Choroid plexus epithelial cell (primary cell): ENCODE measurements at places on chromosomes 2 and 18.

- no peak for DNase-seq
These were observed 15.4 kb downstream of the ZNF516 start for GRCh38 chr18:76479351-76480238.

- DNase-seq, result peak; percentile 4
These were observed 250.3 kb upstream of the ID2 start for GRCh38 chr2:8431446-8432125.

DNA sequence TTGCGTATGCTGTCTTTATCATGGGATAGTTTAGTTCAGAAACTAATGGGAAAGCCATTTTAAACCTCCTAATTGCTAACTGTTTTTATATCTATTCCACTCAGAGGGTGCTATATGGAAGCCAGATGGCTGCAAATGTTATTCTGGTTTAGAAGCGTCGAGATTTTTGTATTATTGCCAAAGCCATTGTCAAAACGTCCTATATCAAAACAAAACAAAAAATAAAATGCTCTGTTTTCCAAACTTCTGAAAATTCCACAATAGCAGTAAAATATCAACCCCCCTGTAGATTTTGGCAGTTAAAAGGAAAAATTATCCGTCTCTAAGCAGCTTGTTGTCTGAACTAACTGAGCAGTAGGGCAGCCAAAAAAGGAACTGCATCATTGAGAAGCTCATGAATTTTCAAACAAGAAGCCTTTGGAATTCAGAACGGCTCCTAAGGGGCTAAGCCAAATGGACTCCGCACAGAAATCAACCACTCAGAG, 195.4 kb upstream of the CWC22 start:
- peak; percentile 51 for DNase-seq

- DNase-seq, result peak; percentile 65
These were observed 58.9 kb upstream of the KCNG2 start for GRCh38 chr18:79738581-79739439.

GRCh38 chr2:29166242-29167039, 51.2 kb downstream of the CLIP4 start:
- DNase-seq, result peak; percentile 50

- no peak for DNase-seq
These were observed 18.2 kb downstream of the FHOD3 start for GRCh38 chr18:36315736-36316135.

DNA sequence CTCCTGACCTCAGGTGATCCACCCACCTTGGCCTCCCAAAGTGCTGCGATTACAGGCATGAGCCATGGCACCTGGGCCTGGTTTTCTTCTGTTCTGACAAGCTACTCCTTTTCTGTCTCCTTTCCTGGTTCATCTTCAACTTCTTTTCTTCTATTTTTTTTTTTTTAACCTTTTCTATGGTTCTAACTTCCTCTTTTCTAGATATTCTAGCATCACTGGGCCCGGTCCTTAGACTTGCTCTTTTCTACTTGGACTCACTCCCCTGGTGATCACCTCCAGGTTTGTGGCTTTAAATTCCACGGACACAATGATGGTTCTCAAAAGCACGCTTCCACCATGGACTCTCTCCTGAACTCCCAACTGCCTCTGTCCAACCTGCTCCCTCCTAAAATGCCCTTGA, 2.0 kb downstream of the EIF2AK2 start:
- no peak for DNase-seq

DNA sequence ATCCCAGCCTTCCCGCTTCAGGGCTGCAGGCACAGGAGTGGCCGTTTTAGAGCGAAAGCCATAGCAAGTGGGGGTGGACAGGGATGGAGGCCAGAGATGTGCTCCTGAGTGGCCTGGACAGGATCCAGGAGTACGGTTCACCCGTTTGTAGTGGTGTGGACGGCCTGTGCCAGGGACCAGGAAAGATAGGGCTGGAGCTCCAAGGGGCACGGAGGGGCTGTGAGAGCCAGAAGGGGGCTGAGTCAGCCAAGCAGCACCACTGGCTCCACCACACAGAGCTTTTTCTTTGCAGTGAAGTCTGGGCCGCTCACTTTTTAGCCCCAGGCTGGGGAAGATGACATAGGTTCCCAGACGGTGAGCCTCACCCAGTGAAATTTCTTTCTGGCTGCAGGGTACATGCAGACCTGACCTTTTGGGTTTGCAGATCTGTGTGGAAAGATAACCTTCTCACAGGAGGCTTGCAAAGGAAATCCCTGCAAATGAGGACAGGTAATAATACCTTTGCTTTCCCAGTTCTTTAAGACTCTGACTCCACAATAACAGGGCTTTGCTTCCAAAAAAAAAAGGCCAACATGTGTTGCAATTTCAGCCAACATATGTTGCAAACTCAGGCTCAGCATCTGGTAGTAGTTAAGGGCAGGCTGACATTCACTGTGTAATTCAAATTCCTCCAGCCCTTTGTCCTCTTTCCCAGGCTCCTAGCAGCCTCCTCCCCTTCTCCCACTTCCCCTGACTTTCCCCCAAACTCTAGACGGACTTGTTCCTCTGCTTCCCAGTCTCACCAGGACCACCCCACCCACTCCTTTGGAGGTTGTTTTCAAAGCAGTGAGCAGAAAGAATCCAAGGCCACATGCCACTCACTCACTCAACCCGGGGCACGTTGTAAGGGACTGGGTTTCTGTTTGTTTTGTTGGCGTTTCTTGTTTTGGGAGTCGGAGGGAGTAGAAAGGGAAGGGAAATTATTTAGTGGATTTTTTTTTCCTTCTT, 20.3 kb upstream of the LAPTM4A start:
- peak; percentile 96 for DNase-seq

- DNase-seq, result no peak
These were observed 52.6 kb upstream of the HS6ST1 start for GRCh38 chr2:128371248-128371630.

- peak; percentile 74 for DNase-seq
These were observed 686 bp downstream of the UBXN4 start for GRCh38 chr2:135742325-135742757.

- DNase-seq, result no peak
These were observed 7.6 kb upstream of the DSG2 start for GRCh38 chr18:31490387-31490786.

DNA sequence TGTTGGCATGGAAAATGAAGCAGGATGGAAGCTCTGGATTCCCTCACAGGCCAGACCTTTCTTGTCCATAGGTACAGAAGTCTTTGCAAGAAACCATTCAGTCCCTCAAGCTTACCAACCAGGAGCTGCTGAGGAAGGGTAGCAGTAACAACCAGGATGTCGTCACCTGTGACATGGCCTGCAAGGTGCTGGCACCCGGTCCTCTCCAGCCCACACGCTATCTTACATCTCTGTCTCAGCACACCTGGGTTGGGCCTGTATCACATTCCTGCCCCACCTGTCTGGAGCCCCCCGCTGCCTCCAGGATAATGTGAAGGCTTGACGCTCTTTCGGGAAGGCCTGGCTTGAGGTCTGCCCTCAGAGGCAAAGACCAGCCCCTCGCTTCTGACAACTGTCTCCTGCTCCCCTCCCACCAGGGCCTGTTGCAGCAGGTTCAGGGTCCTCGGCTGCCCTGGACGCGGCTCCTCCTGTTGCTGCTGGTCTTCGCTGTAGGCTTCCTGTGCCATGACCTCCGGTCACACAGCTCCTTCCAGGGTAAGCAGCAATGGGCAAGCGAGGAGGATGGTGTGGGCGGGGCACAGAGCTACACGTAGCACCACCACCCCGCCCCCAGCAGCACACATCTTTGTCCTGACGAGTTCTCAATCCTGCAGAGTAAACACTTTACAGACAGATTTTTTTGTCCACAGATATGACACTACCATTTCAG, 6.0 kb downstream of the TMEM214 start:
- DNase-seq, result no peak

DNA sequence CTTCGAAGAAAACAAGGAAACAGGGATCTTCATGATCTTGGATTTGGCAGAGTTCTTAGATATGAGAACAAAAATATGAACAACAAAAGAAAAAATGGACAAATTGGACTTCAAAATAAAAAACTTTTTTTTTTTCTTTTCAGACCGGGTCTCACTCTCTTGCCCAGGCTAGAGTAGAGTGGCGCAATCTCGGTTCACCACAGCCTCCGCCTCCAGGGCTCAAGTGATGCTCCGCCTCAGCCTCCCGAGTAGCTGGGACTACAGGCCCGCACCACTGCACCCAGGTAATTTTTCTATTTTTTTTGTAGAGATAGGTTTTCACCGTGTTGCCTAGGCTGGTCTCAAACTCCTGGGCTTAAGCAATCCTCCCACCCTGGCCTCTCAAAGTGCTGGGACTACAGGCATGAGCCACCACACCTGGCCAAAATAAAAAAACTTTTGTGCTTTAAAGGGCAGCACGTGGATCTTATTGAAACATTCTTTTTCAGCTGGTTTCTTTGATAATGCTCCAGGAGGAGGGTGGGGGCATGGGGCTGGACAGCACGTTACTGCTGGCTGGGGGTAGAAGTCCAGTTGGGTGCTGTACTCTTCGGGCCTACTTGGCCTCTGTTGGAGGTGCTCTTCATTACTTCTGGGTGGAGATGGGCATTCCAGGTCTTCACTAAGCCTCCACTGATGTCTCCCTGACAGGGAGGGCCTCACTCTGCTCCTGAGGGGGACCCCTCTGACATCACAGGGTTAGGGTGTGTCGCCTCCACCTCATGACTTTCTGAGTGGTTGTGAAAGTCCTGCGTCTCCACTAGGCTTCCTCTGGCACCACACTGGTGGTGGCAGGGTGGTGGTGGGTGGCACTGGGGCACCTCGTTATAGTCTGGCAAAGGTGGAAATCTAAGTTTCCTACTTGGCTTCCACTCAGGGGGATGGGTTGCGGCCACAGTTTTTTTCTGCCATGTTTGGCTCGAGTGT, 150.5 kb upstream of the XPO1 start:
- DNase-seq, result no peak

DNA sequence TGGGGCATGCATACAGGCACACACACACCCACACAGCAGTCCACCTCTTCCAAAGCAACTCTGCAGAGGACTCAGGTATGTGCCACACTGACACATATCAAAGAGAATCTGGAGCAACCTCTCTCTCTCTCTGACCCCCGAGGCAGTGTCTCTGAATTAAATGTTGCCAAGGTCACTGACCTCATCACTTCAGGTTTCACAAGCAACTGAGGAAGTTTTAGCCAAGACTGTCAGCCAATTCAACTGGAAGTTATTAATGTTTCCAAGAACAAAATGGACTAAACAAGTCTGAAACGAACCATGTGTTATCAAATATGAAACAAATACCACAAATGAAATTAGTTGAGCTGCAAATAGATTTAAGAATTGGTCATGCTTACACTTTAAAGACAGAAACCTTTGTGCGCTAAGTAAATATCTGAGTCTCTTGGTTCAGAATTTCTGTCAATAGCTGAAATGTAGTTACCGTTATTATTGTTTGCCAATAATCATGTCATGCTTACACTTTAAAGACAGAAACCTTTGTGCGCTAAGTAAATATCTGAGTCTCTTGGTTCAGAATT, 86.1 kb downstream of the SLC25A12 start:
- no peak for DNase-seq

DNA sequence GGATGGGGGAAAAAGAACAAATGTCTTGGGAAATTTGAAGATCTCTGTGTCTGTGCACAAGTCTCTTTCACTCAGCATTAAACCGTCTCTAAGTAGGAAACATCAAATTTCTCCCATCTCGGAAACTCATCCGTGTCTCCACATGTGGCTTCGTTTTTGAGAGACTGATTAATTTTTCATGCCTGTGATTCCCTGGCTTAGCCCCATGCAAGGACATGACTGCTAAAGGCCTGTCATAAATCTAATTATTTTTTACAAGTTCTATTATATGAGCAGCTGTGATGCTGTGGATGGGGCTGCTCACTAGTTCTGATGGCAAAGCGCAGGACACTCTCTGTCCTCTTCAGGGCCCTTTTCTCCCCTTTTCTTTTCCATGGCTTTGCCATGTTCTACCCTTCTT, 129.1 kb downstream of the RGPD3 start:
- DNase-seq, result no peak

- DNase-seq, result peak; percentile 12
These were observed 186.6 kb downstream of the PID1 start for GRCh38 chr2:229084447-229084846.

DNA sequence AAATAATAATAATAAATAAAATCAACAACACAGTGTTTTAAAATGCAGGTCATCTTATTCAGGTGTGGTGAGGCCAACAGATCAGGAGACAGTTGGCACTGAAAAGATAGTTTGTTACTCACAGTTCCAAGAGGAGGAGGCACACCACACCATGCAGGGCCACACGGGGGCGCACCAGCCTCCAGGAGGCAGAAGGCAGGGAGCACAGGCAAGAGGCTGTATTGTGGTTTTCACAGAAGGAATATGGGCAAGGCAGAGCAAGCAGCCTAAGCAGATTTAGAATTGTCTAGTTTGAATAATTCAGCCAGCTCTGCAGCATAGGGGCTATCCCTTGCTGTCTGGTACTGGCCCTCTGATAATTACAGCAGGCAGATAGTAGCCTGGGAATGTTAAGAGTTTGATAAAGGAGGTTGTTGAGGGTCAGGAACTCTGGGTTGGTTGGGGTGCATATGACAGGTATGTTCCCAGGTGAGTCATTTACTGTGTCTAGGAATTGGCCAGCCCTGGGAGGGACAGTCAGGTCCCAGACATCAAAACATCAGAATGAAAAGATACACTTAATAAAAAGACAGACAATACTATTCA, 31.3 kb downstream of the KIAA2012 start:
- DNase-seq, result peak; percentile 80

DNA sequence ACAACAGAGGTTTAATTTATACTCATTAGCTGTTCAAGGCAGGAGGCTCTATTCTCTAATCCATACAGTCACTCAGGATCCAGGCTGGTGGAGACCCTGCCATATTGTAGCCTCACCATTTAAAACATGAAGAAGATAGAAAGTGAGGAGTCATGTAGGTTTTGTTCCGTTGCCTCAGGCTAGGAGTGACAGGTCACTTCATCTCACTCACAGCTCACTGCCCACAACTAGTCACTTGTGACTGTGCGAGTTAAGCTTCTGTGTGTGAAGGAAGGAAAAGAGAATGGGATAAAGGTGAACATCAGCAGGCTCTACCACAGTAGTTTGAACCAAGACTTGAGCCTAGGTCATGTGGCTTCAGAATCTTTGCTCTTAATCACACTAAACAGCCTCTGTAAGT, 9.0 kb upstream of the IGFBP2 start:
- no peak for DNase-seq

DNA sequence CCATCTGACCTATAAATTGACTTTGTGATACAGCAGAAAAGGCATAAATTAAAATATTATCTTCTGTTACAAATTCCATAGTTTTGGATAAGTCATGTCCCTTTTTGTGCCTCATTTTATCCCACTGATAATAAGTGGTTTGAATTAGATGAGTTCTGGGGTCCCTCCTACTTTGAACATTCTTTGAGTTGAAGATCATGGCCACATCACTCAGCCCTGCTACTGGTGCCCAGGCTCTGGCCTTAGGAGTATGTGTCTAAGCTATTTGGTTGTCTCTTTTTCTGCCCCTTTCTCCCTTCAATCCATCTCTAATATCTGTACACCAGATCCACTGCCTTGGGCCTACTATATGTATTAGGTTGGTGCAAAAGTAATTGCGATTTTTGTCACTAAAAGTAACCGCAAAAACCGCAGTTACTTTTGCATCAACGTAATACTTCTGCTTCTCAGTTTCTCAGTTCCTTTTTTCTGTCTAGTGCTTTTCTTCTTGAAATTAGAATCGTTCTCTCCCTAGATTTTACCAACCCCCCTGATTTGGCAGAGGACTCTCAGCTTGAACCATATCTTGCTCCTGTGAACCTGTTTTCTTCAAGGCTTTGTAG, 362.5 kb upstream of the TNP1 start:
- no peak for DNase-seq

- peak; percentile 78 for DNase-seq
These were observed 381.2 kb downstream of the TXNL1 start for GRCh38 chr18:56257205-56257604.

GRCh38 chr2:107589079-107589491, 237.6 kb upstream of the RGPD4 start:
- peak; percentile 52 for DNase-seq

- peak; percentile 72 for DNase-seq
These were observed 417.9 kb downstream of the HRH4 start for GRCh38 chr18:24878289-24878688.
